Stimulated activated CD4-positive, alpha-beta T cell treated with anti-CD3 and anti-CD28 coated beads, Interleukin-1b, Interleukin-23, amount 100 ng/mL, for 1 hour (primary cell): ENCODE measurements at places on chromosomes 5 and 9.

DNA sequence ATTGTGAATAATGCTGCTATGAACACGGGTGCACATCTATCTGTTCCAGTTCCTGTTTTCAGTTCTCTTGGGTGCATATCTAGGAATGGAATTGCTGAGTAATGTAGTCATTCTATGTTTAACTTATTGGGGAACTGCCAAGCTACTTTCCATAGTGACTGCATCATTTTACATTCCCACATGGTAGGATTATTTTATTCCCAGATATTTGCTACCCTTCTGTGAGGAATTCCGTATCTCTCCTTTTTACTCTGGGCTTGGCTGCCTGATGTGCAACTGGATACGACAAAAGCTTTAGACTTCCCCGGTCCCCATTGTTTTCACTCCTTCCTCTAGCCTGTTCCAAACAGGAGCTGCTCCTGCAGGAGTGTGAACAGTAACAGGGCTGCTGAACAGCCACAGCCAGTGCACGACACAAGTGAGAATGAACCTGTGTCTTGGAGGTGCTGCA lies 7.2 kb downstream of the TAS2R1 start:
- DNase-seq = no peak

GRCh38 chr9:33227008-33227398 lies 13.0 kb upstream of the SPINK4 start:
- no peak for DNase-seq

- DNase-seq = no peak
Observed at GRCh38 chr9:107588393-107588792, 98.8 kb upstream of the KLF4 start.

GRCh38 chr9:78807286-78807685 lies 510.4 kb downstream of the PSAT1 start:
- DNase-seq = no peak

GRCh38 chr9:124262649-124262972 lies 4.9 kb downstream of the NEK6 start:
- DNase-seq = no peak

- no peak for DNase-seq
Observed at GRCh38 chr5:39224196-39224761, 4.9 kb upstream of the FYB1 start.

GRCh38 chr5:75367401-75367800 lies 30.4 kb downstream of the HMGCR start:
- DNase-seq = no peak

DNA sequence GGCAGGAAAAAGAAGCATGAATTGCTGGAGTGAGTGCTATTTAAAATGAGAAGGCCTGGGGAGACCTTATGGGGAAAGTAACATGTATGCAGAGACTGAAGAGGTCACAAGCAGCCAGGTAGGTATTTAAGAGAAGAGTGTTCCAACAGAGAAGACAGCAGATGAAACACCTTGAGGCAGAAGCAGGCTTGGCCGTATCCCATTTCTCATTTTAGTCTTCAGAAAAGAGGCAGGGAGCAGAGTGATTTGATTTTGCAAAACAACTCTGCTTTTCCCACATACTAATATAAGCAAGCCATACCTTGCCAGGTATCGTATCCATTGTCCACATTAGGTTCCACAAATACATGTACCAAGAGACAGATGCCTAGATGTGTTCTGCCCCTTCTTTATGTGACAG lies 244.3 kb downstream of the ASTN2 start:
- no peak for DNase-seq

DNA sequence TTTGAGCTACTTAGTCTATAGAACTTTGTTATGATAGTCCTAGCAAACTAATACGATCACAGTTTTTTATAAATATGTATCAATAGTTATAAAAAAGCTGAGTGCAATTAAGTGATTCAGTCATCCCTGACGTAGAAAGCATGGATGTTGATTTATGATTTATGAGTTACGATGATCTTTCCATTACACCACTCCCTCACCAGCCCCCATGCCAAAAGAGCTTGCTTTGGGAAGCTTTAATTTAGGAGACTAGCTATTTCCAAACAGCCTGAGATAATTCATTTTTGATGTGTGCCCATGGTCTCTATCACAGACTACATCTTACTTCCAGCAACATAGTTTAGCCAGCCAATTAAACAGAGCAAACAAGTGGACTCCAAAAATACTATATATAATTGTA lies 256.8 kb downstream of the GABRG2 start:
- no peak for DNase-seq

DNA sequence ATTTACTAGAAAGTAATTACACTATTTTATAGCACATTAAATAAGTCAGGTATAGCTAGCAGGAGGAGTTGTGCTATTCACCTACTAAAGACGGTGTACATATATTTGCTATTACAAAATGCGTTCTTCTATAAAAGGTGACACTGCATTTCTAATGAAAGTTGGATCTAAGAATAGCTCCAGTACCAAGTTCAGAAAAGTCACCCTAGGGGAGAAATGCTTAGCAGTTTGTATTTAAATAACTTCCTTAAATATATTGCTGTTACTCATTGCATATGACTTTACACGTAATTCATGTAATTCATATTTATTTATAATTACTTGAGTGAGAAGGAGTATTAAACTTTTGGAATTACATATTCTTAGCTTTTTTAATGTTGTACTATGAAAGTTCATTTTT lies 7.0 kb upstream of the SUB1 start:
- DNase-seq = no peak
